Inflammatory macrophage (primary cell): ENCODE measurements at places on chromosomes 5 and 9.

GRCh38 chr9:1473956-1474634 lies 423.9 kb downstream of the DMRT2 start:
- no peak for DNase-seq

DNA sequence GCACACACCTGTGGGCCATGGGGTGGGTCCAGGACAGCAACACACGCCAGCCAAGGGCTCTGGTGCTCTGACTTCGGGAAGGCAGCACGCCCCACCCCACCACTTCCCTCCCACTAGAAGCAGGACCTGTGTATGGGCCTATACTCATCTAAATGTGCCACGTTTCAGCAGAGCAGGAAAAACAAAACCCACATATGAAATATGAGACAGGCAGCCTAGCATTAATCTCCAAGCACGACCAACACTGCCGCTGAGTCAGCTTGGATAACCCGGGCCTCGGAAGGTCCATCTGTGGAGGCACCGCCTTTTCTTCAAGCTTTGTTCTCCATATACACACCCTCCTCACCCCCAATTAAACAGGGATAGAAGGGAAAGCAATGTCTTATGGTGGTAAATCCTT lies 203.1 kb downstream of the ROR2 start:
- DNase-seq = no peak

DNA sequence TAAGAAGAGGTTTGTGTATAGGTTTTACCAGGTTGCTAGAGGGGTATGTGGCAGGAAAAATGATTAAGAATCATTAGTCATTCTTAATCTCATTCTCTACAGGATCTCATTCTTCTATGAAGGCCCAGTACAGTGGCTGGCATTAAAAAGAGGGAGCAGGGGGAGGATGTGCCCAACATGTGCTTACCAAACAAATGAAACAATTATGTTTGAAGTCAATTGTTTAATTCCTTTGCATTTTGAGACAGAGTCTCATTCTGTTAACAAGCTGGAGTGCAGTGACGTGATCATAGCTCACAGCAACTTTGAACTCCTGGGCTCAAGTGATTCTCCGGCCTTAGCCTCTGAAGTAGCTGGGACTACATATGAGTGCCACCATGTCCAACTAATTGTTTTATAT lies 23.0 kb downstream of the FNIP1 start:
- DNase-seq = no peak

GRCh38 chr5:160188141-160189015 lies 40.9 kb upstream of the FABP6 start:
- DNase-seq = peak; percentile 19

GRCh38 chr5:114056185-114056538 lies 305.7 kb upstream of the KCNN2 start:
- DNase-seq = no peak

- DNase-seq = no peak
These were observed 8.9 kb upstream of the EPB41L4B start for GRCh38 chr9:109329638-109330258.

DNA sequence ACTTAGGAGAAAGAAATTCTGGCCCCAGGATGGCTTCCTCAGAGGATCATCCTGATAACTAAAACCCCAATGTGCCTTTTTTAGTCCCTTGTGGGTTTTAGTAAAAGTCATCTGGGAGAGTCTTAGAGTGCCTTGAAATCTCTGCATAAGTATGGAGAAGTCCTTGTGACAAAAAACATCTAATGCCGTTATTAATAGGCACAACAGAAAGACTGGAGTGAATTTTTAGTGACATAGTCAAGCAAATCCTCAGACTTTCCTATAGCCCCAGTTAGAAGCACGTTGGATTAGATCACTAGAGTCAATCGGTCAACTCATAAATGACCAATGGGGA lies 108.2 kb upstream of the MPDZ start:
- no peak for DNase-seq

DNA sequence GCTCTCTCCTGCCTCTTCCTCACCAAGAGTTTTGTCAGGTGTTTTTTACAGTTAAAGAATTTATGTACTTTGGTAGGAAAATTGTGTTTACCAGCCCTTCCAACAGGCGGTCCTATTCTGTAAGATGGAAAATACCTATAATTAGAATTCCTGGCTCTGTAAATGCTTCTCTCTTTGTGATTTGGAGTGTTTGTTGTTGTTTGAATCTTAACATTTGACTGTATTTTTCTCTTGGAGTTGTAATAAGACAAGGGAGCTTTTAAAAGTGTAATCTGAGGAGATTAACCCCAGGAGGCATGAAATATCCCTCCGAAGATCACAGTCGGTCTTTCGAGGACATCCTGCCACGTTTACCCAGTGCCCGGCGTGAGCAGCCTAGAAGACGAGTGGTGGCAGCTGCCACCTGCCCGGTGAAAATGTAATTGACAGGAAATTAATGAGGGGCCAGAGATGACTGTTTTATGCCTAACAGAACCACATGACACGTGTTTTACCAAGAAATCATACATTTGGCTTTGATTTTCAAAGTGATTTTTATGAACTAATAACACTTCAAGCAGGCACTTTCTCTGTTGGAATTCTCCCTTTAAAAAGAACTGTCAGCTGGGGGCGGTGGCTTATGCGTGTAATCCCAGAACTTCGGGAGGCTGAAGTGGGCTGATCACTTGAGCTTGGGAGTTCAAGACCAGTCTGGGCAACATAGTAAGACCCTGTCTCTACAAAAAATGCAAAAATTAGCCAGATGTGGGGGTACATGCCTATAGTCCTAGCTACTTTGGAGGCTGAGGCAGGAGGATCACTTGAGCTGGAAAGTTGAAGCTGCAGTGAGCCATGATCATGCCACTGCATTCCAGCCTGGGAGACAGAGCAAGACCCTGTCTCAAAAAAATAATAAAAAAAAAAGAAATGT lies 20.0 kb downstream of the ANKRD33B start:
- DNase-seq = no peak

DNA sequence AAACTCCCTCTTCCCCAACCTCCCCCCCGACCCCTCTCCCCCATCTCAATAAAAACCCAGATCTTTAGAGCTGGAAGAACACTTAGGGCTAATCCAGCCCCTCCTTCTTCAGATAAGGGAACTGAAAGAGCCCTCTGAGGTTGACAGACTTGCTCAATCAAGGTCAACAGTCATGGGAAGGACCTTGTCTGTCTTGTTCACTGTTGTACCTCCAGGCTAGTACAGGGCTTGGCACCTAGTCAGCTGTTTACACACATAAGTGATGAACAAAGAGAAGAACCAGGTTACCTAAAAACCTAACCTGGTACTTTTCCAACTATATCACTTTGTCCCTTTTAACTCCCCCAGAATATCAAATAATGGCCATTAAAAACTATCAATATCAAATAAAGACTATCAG lies 2.4 kb downstream of the TTC39B start:
- DNase-seq = peak; percentile 49

DNA sequence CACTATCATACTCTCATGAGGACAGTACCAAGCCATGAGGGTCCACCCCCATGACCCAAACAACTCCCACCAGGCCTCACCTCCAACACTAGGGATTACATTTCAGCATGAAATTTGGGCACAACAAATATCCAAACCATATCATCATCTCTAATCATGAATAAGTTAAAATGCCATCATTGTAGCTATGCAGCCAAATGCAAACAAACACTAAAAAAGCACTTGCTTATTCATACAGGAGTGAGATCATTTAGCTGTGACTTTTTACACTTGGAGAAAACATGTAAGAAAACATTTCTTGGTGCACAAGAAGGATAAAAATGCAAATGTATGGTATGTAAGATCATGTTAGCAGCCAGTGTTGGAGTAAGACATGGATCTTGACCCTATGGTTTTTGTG lies 24.2 kb downstream of the BAAT start:
- no peak for DNase-seq
